Sigmoid colon (tissue), 7 donors: ENCODE measurements at places on chromosomes 3 and 15. TPM values are rescaled to one million over a fixed set of nuclear protein-coding genes. Genes with fewer than 3 reads are reported as not detected.

SCG5 gene
- total RNA-seq: 10.0 TPM

PLAAT1 gene
- total RNA-seq: not detected

CLRN1 gene
- not detected for total RNA-seq

HTR3D gene
- total RNA-seq: not detected

ARHGEF3 gene
- 34.2 TPM for total RNA-seq

DNA sequence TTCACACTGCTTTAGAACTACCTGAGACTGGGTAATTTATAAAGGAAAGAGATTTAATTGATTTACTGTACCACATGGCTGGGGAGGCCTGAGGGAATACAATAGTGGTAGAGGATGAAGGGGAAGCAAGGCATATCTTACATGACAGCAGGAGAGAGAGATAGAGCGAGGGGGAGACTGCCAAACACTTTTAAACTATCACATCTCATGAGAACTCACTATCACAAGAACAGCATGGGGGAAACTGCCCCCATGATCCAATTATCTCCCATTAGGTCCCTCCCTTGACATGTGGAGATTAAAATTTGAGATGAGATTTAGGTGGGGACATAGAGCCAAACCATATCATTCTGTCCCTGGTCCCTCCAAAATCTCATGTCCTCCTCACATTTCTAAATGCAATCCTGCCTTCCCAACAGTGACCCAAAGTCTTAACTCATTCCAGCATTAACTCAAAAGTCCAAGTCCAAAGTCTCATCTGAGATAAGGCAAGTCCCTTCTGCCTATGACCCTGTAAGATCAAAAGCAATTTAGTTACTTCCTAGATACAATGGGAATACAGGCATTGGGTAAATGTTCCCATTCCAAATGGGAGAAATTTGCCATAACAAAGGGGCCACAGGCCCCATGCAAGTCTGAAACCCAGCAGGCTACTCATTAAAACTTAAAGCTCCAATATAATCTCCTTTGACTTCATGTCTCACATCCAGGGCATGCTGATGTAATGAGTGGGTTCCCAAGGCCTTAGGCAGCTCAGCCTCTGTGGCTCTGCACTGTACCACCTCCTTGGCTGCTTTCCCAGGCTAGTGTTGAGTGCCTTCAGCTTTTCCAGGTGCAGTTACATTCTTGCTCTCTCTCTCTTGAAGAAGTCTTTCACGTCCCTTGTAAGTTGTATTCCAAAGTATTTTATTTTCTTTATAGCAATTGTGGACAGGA, 481.7 kb upstream of the TGFBR2 start:
- DNase-seq: no peak
- H3K4me1 ChIP-seq: no peaks in the 10 kb centered on the region
- H3K36me3 ChIP-seq: no peaks in the 10 kb centered on the region
- no peaks in the 10 kb centered on the region for H3K27me3 ChIP-seq
- no peak overlapping the region for H3K27ac ChIP-seq

- H3K4me3 ChIP-seq: no peak overlapping the region
- H3K27ac ChIP-seq: no peak overlapping the region
- no peaks in the 10 kb centered on the region for H3K36me3 ChIP-seq
- no peak for DNase-seq
- no peaks in the 10 kb centered on the region for H3K4me1 ChIP-seq
- H3K27me3 ChIP-seq: no peaks in the 10 kb centered on the region
These were observed 45.1 kb downstream of the HMCES start for GRCh38 chr3:129323651-129324294.

DNA sequence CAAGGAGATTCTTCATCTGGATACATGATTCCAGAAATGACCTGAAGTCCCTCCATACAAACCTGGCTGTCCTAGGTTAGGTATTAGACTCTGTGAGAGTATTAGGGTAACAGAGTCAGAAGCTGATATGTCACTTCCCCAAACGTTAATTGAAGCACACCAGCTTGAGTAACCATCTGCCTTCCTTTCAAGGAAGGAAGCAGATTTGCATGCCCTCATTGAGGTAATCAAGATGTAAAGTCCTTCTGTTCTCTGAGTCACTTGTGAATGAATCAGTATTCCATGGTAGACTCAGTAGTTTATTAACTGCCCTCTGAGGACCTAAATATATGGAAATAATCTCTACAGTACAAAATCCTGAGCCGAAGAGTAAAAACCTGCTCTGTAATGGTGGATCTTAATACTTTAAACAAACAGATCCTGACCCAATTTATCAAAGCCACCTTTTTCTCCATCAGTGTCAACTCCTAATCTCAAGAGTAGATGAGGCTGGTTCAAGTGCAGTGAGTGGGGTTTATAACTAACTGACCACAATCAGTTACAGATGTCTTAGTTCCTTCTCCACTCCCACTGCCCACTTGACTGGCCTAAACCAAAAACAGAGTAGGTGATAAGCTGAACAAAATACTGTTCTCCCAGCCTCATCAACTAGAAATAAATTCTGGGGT, 246.2 kb upstream of the CHRM5 start:
- H3K27me3 ChIP-seq: no peaks in the 10 kb centered on the region
- H3K36me3 ChIP-seq: peaks cover 18% of the 10 kb centered on the region
- H3K4me3 ChIP-seq: no peak overlapping the region
- H3K27ac ChIP-seq: no peak overlapping the region
- no peaks in the 10 kb centered on the region for H3K4me1 ChIP-seq
- no peak for DNase-seq

DNA sequence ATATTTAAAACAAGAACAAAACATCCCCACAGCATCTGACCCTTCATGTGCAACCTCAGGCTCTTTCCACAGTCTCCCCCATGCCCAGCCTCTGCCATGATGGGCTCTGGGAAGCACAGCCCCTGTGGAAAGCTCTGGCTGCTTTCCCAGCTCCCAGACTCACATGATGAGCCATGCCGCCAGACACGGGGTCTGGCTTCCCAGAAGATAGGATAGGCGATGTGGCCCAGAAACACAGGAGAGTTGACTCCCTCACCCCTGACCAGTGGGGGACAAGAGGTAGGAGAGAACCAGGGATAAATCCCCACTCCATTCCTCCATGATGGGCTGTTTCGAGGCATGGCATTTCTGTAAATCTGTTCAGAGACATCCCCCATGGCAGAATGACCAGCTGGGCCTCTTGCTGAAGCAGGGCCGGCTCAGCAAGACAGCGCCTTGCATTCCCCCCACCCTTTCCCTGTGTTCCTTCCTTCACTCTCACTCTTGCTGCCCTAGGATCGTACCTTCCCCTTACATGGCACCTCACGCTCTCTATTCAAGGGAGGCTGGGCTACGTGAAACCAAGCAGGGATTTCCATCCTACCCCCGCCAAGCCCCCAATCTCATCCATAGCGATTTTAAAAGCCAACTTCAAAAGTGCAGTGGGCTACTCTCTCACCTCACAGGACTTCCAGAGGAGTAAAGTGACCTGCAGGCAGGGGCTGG, 192.4 kb downstream of the ABHD5 start:
- no peak overlapping the region for H3K27ac ChIP-seq
- no peaks in the 10 kb centered on the region for H3K36me3 ChIP-seq
- H3K4me1 ChIP-seq: peaks cover 4% of the 10 kb centered on the region
- H3K27me3 ChIP-seq: no peaks in the 10 kb centered on the region

GRCh38 chr15:89227425-89227824, 6.0 kb upstream of the RLBP1 start:
- H3K27me3 ChIP-seq: no peaks in the 10 kb centered on the region
- no peak for DNase-seq
- no peaks in the 10 kb centered on the region for H3K36me3 ChIP-seq
- H3K4me1 ChIP-seq: no peaks in the 10 kb centered on the region

GRCh38 chr15:99716540-99717095, 16.6 kb downstream of the LYSMD4 start:
- peaks cover 17% of the 10 kb centered on the region for H3K4me1 ChIP-seq
- peaks cover 15% of the 10 kb centered on the region for H3K36me3 ChIP-seq
- no peaks in the 10 kb centered on the region for H3K27me3 ChIP-seq
- DNase-seq: no peak
- no peak overlapping the region for H3K4me3 ChIP-seq

- peaks cover 12% of the 10 kb centered on the region for H3K4me1 ChIP-seq
- peak overlapping the region; percentile 16 for H3K27ac ChIP-seq
- H3K4me3 ChIP-seq: no peak overlapping the region
- no peaks in the 10 kb centered on the region for H3K36me3 ChIP-seq
- peak; percentile 82 for DNase-seq
These were observed 6.5 kb upstream of the TBC1D23 start for GRCh38 chr3:100254168-100254777.

DNA sequence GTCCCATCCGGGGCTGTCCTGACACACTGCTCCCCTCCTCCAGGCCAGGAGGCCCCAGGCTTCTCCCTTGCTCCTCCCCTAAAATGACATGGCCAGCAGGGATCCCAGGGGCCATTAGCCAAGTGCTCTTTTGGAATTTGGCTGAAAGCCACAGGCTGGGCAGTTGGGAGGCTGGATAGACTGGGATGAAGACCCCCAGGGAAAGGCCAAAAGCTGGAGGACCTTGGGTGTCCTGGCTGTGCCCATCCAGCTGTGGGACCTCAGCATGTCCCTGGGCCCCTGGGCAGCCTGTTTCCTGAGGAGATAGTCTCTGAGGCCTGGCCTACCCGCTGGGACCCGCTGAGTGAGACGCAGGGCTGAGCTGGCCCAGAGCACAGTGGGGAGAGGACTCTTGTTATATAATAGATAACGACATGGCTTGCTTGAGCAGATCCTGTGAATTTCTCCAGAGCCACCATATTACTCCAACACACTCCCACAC, 5.7 kb upstream of the PDE8A start:
- no peak overlapping the region for H3K27ac ChIP-seq
- H3K27me3 ChIP-seq: no peaks in the 10 kb centered on the region
- no peak overlapping the region for H3K4me3 ChIP-seq
